NCI-H69 (cell line): ENCODE measurements at places on chromosomes 11 and 22.
A peak's percentile ranks its signal among the peaks of the same experiment; 100 is the strongest.

- DNase-seq = no peak
These were observed 4.4 kb downstream of the SCARF2 start for GRCh38 chr22:20433191-20433590.

GRCh38 chr22:44277386-44278135 is 35.2 kb downstream of the SHISAL1 start:
- no peak for DNase-seq

DNA sequence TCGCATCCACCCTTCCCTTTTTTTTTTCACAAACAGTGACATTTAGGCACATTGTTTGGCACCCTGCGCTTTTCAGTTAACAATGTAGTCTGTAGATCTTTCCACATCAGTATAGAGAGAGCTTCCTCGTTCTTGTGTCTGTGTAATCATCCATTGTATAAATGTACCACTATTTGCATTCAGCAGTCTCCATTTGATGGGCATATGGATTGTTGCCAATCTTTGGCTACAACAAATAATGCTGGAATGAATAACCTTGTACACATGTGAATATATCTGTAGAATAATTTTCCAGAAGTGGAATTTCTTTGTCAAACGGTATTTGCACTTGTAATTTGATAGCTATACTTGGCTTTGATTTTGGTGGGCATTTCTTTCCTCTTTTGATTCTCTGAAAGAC is 17.1 kb downstream of the MPEG1 start:
- DNase-seq = peak; percentile 8

DNA sequence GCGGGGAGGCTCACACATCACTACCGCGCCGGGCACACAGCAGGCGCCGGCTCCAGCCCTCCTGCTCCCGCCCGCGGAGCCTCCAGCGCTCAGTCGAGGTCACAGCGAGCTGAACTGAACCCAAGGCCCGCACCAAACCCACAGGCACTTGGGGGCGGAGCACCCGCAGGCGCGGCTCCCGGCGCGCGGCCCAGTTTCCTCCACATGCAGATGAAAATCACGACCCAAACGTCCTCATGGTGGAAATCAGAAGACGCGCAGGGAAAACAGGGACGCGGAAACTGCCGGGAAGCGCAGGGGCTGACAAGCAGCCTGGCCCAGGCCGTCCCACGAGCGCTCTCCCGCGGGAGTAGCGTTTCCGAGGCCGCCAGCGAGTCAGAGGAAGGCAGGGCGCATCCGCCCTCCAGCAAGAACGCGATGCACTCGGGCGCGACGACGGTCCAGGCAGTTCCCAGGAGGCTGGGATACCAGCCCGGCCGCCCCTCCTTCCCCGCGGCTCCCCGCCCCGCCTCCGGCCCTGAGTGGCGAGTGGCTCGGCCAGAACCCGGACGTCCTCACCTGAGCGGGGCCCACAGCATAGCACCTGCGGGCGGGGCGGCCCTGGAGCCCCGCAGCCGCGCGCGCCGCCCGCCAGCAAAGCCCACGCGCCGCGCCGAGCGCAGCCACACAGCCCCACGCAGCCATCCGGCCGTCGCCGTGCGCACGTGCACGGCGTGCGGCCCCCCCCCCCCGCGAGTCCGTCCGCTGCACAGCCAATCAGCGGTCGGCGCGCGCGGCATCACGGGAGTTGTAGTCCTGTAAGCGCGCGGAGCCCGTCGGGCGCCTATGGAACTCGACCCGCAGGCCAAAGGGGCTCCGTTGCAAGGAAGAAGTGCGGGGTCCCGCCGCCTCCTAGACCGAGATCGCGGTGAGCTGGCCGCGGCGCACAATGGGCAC is at the start of gene HDHD5:
Gene HDHD5, minus strand, starts transcription at position 710 of the 936 bp plus-strand sequence. Its CDS starts 26 bp downstream, at position 684.
- peak; percentile 96 for DNase-seq

DNA sequence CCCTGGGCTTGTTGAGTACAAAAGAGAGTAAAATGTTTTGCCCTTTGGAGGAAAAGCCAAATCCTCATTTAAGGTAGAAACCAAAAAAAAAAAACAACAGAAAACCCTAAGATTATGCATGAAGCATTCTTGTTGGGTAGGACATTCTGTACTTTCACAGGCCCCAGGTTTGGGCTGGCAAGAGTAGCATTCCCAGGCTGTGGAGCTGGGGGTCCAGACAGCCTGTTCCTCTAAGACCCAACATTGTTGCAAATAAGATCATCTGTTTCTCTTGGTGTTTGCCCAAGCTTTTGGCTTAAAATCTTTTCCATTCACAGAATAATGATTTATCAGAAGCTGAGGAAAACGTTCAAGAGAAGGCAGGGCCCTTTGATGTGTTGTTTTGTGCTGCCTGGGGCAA is 123.8 kb downstream of the MICAL2 start:
- no peak for DNase-seq

DNA sequence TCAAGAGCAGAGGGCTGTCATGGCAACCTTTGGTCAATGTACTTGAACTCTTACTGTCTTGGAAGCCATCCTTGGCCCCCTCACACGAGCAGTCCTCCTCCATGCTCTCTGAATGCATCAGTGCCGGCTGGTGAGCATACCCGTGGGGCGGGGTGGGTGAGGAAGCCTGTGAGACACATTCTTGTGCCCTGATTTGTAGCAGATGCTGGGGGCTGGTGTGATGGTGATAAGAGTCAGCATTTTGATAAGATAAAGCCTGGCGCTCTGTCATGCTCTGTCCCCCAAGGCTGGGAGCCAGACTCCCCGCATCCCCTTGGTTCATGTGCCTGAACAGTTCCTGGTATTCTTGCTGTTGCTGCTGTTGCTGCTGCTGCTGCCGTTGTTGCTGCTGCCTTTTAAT is 20.5 kb upstream of the APOA1 start:
- no peak for DNase-seq

- DNase-seq = no peak
These were observed 101.1 kb downstream of the GRIK4 start for GRCh38 chr11:120612513-120613263.

DNA sequence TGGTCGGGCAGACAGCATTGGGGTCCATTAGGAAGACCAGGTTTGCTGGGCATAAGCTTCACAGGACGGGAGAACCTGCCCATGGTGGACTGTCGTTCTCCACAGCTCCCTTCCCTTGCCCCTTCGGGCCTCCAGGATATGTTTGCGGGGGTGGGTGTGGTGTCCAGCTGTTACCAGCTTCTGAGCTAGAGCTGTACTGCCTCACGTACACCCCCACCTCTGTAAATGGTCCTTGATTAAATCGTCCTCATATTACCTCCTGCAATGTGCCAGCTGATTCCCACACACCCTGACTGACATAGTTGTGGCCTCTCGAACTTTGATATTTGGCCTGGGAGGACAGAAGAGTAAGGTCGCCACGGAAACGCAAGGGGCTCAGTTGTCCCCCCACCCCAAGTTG is 16.2 kb upstream of the BCR start:
- no peak for DNase-seq

DNA sequence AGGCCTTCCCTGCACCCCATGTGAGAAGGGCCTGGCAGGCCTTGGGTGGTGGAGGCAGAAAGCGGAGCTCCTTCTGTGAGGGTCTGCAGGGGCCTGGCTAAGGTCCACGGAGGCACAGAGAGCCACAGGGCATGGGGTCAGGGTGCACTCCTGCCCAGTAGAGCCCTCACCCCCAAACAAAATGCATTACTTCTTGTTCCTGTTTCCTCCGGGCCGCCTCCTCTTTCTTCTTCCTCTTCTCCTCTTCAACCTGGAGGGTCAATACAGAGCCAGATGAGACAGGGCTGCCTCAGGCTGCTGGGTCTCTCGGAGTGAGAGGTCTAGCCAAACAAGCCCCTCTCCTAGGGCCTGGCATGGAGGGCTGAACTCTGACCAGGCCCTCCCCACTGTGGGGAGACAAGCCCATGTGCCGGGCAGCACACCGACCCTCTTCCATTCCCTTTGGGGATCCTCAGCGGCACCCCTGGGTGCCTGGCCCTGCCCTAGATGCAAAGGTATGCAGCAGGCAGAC is 10.3 kb upstream of the NAP1L4 start:
- DNase-seq = no peak

DNA sequence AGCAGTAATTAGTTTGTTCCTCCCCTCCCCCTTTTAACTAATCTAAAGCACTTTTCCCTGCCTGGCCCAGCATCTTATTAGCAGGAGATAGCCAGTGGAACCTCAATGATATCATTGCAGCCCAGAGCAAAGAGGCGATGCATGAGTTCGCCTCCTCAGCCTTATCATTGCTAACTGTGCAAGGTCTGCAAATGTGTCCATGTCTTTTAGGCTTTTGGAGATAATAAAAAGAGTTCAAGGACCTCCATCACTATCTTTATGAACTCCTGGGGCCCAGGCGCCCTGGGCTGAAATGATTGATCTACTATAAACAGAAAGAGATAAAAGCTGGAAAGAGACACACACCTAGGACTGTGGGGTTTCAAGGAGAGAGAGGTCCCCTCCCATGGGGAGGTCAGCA is 124.2 kb upstream of the TBCEL start:
- DNase-seq = no peak

- DNase-seq = no peak
These were observed 8.3 kb upstream of the MICALL1 start for GRCh38 chr22:37897807-37898206.

DNA sequence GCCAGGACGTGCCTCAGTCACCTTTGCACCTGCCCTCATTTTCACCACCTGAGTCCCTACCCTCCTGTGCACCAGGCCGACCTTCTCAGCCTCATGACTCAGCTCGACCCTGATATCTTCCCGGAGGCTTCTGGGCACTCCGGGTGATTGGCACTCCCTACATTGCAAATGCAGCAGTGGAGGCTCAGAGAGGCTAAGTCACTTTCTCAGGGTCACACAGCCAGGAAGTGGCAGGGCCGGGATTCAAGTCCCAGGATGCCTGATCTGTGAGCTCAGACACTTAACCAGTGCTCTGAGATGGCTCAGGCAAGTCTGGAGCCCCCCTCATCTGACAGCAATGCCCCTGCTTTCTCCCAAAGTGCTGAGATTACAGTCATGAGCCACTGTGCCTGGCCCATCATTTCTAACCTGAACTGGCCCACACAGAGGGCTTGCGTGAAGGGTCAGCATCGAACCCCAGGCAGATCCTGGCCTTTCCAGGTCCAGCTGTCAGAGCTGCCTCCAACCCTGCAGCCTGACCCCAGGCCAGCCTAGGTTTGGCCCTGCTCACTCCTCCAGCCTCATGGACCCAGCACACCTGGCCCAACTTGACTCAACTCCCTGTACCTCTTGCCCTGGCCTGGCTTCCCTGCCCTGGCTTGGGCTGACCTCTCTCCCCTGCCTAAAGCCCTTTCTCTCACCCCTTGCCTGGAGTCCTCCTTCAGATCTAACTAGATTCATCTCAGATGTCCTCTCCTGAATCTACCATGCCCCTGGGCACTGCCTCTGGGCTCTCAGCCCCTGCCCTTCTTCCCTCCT is 40.7 kb upstream of the RTL6 start:
- DNase-seq = no peak

GRCh38 chr11:69554849-69555248 is 73.4 kb downstream of the LINC01488 start:
- no peak for DNase-seq
